Activated CD4-positive, alpha-beta T cell treated with anti-CD3 and anti-CD28 coated beads for 36 hours (primary cell): ENCODE measurements at places on chromosomes 7 and 10. TPM values are rescaled to one million over a fixed set of nuclear protein-coding genes. Genes with fewer than 3 reads are reported as not detected.

HMX2 gene
- total RNA-seq = 0.18 TPM

LIPK gene
- not detected for total RNA-seq

ZNF503 gene
- 0.40 TPM for total RNA-seq

CYP3A4 gene
- total RNA-seq = not detected

CPEB3 gene
- 1.4 TPM for total RNA-seq

CTTNBP2 gene
- not detected for total RNA-seq

NPSR1 gene
- not detected for total RNA-seq

SLC13A1 gene
- total RNA-seq = not detected

TUBB8 gene
- not detected for total RNA-seq

CALML5 gene
- total RNA-seq = not detected

NEUROG3 gene
- total RNA-seq = 0.21 TPM

C7orf33 gene
- not detected for total RNA-seq

PSMG3 gene
- 21.4 TPM for total RNA-seq

GIMAP4 gene
- total RNA-seq = 109 TPM

TNPO3 gene
- total RNA-seq = 60.5 TPM

NPY gene
- not detected for total RNA-seq

RNF32 gene
- 0.90 TPM for total RNA-seq

PON3 gene
- not detected for total RNA-seq

MAPK8 gene
- 35.7 TPM for total RNA-seq

PRF1 gene
- total RNA-seq = 28.6 TPM

STEAP1 gene
- total RNA-seq = 0.69 TPM

CUBN gene
- total RNA-seq = 0.43 TPM

PPIF gene
- total RNA-seq = 96.1 TPM

IDI2 gene
- total RNA-seq = not detected

MICU1 gene
- total RNA-seq = 41.0 TPM

AKR1C3 gene
- total RNA-seq = 0.75 TPM

ZNF655 gene
- 51.1 TPM for total RNA-seq

MYL10 gene
- total RNA-seq = not detected

LDB3 gene
- total RNA-seq = 0.05 TPM

NEBL gene
- 0.04 TPM for total RNA-seq

PRKCQ gene
- 32.9 TPM for total RNA-seq

DRGX gene
- total RNA-seq = not detected

AGBL3 gene
- total RNA-seq = 2.1 TPM

UTF1 gene
- total RNA-seq = not detected

NKX1-2 gene
- not detected for total RNA-seq

NUTM2B gene
- not detected for total RNA-seq

ITGB8 gene
- total RNA-seq = not detected

ADK gene
- 55.0 TPM for total RNA-seq

GAD2 gene
- total RNA-seq = not detected

ATP5F1C gene
- total RNA-seq = 396 TPM

TRIM73 gene
- 2.0 TPM for total RNA-seq

GPR26 gene
- not detected for total RNA-seq

P4HA1 gene
- total RNA-seq = 58.5 TPM

HOXA1 gene
- total RNA-seq = 0.14 TPM

HOXA5 gene
- not detected for total RNA-seq

DNAJB12 gene
- 21.9 TPM for total RNA-seq

VSTM4 gene
- 0.07 TPM for total RNA-seq

PNLIPRP2 gene
- not detected for total RNA-seq

ORC5 gene
- total RNA-seq = 25.1 TPM

HMX3 gene
- total RNA-seq = not detected

STEAP4 gene
- not detected for total RNA-seq

AZGP1 gene
- not detected for total RNA-seq

NXPH1 gene
- not detected for total RNA-seq

TUBGCP2 gene
- 50.2 TPM for total RNA-seq

UCN3 gene
- not detected for total RNA-seq

AIFM2 gene
- total RNA-seq = 5.2 TPM

HOXA10 gene
- total RNA-seq = not detected

CPA1 gene
- not detected for total RNA-seq

ABCC2 gene
- total RNA-seq = 1.6 TPM

UPK3BL2 gene
- total RNA-seq = 43.5 TPM
